ENCODE measurements at places on chromosomes 5 and 9.
A peak's percentile ranks its signal among the peaks of the same experiment; 100 is the strongest.

- no peak for DNase-seq
These were observed 37.9 kb downstream of the ADRB2 start for GRCh38 chr5:148864113-148864841.

- DNase-seq, result peak; percentile 87
These were observed 1.6 kb downstream of the NINJ1 start for GRCh38 chr9:93132287-93132927.

GRCh38 chr5:179827680-179828079 lies 7.0 kb downstream of the SQSTM1 start:
- DNase-seq, result peak; percentile 38

DNA sequence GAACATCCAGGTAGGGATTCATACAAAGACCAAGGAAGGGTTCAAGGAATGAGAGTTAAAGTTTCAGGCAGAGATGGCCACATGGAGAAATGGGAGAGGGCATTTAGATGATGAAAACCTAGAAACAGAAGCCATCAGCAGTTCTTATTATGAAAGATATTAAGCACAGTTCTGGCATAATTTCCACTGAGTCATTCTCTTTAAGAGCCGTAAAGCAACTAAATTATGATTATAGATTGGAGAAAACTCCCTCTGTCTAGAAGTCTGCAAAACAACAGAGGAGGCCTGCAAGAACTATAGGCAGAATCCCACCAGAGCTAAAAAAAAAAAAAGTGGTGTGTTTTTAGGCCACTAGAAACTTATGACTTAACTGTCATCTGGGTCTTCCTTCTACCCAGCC lies 157.1 kb upstream of the MPDZ start:
- DNase-seq, result no peak

- no peak for DNase-seq
These were observed 7.5 kb downstream of the KIF3A start for GRCh38 chr5:132729896-132730295.

DNA sequence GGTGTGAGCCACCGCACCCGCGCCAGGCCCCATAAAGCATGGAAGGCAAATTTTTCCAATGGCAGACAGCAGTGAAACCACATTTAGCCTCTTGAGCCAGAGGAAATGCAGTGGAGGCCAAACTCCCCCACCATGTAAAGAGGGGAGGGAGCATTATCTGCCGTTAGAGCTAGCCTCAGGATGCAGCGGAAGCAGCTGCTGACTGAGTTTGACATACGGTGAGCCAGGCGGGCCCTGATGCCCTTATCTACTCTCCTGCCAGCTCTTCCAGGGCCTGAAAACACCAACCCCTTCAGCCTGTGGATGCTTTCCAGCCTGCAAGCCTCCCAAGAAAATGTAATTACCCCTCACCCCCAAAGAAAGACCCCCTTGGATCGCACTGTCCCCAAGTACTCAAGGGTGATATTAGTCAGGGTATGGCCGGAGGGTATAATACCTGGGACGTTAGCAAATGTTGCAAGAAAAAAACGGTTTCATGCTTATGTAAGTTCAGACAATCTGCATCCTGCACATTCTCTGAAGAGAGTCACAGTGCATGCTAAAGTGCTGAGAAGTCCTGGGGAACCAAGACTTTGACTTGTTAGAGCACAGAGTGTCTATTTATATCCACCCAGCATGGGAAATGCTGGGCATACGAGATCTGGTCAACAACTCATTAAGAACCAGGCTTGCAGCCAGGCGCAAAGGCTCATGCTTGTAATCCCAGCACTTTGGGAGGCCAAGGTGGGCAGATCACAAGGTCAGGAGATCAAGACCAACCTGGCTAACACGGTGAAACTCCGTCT lies 11.3 kb upstream of the GGTA1 start:
- DNase-seq, result no peak

GRCh38 chr9:34256104-34256503 lies 73.0 kb downstream of the KIF24 start:
- no peak for DNase-seq

GRCh38 chr9:127423934-127424675 lies at the start of gene ZNF79:
Gene ZNF79 (plus strand): TSS chr9:127424382. CDS start chr9:127424788, 406 bp downstream.
- peak; percentile 90 for DNase-seq

DNA sequence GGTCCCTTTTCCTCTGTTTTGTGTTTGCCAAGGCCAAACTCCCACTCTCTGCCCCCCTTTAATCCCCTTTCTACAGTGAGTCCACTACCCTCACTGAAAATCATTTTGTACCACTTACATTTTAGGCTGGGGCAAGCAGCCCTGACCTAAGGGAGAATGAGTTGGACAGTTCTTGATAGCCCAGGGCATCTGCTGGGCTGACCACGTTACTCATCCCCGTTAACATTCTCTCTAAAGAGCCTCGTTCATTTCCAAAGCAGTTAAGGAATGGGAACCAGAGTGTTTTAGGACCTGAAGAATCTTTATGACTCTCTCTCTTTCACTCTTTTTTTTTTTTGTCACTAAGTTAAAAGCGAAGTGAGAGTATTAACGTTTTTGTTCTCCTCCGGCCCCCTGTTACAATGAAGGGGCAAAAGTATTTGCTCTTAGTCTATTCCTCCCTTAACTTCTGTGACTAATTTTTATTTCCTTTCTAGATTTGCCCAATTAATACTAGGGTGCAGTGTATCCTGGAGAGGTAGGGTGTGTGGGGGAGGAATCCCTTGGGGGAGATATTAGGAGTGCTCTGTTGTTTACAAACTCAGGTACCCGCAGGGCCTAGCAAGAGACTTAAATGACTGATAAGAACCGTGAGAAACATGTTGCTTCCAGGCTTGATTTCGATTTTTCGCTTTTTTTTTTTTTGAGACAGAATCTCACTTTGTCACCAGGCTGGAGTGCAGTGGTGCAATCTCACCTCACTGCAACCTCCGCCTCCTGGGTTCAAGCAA lies 14.7 kb downstream of the GM2A start:
- no peak for DNase-seq
